ENCODE measurements at places on chromosomes 4 and X.
A peak's percentile ranks its signal among the peaks of the same experiment; 100 is the strongest.

GRCh38 chrX:28876408-28876807, 289.2 kb downstream of the IL1RAPL1 start:
- DNase-seq, result no peak

DNA sequence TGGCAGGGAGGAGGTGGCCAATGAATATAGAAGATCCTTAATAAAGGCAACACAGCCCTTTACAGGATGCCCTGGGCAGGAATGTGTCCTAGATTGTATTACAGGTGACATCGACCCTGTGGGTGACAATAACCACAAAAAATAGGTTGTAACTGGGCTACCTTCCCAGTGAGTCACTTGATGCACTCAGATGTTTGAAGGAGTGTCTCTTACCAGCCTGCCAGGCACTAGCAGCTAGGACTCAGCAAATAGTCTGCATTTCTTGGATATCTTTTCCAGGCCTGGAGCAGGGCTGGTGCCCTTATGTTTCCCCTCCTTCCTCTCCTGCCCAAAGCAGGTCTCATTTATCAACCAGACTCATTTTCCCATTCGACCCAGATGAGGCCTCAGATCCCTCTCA, 50.9 kb upstream of the TMEM164 start:
- DNase-seq, result no peak

GRCh38 chr4:36273276-36273675, 8.1 kb upstream of the DTHD1 start:
- no peak for DNase-seq

DNA sequence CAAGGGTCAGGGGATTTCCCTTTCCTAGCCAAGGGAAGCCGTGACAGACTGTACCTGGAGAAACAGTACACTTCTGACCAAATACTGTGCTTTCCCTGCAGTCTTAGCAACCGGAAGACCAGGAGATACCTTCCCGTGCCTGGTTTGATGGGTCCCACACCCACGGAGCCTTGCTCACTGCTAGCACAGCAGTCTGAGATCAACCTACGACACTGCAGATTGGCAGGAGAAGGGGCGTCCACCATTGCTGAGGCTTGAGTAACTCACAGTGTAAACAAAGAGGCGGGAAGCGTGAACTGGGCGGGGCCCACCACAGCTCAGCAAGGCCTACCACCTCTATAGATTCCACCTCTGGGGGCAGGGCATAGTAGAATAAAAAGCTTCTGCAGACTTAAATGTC, 48.7 kb upstream of the SRD5A3 start:
- peak; percentile 11 for DNase-seq

- no peak for DNase-seq
These were observed 59.5 kb downstream of the APBB2 start for GRCh38 chr4:41154814-41155177.

DNA sequence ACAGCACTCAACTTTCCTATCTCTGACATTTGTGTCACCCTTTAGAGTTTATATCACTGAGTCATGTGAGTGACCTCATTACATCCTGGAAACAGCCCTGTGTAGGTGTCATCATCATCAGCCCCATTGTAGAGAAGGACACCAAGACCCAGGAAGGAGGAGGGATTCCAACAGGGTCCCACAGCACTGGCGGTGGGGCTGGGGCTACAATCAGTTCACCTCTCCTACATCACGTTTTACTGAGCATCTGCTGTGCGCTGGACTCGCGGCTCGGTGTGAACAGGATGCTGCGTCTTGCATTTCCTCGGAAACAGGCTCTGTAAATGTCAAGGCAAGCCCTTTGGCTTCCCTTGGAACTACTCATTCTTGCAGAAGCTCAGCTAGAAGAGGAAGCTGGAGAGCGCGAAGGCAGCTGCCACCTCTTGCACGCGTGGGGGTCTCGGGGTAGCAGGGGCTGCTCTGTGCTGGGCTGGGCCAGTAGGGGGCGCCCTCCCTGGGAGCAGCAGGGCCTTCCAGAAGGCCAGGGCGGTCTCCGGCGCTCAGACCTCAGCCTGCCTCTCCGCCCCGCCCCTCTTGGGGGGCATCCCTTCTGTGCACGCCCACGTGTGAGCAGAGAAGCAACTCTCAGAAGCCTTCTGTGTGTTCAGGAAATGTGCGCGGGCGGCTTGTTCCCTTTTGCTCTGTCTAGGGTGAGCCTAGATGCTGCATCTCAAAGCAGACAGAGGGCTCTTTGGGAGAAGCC, 29.0 kb downstream of the REELD1 start:
- DNase-seq, result peak; percentile 60

GRCh38 chrX:54067766-54068165, 23.5 kb upstream of the PHF8 start:
- DNase-seq, result peak; percentile 60

DNA sequence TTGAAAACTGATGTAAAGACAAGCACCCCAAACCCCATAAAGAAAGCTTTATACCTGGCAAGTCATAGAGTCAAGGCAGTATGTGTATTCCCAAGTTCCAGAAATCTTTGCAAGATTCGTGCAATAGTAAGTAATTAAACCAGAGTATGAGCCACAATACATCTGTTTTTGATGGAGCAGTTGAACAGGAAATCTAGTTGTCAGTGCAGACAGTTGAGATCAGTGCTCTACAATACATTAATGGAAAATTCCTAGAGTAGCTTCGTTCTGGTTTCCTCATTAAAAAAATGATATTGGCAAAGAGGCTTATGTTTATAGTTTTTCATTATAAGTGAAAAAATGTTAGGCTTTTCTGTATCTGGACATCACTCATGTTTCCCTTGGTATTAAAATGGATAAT, 575.3 kb downstream of the TRIML1 start:
- DNase-seq, result no peak

DNA sequence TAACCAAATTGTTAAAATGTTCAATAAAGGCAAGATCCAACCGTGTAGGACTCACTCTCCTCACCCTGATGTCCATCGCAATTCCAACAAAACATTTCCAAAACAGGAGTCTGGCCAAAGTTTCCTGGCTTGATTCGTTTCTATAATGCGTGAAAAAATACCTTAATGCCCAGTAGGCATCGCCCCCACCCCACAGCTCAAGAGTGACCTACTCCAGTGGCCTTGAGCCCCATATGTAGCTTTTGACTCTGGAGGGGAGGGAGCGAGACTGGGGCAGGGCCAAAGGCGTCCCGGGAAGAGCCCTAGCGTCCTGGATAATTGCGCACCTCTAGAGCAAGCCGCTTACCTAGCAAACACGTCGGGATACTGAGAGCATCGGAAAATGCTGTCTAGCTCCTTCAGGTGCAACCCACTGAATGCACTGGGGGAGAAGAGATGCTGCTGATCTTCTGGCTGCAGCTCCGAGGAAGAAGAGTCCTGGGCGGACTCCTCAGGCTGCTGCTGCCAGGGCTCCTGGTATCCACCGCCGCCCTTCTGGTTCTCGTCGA, 55.6 kb upstream of the NKAP start:
- DNase-seq, result no peak

DNA sequence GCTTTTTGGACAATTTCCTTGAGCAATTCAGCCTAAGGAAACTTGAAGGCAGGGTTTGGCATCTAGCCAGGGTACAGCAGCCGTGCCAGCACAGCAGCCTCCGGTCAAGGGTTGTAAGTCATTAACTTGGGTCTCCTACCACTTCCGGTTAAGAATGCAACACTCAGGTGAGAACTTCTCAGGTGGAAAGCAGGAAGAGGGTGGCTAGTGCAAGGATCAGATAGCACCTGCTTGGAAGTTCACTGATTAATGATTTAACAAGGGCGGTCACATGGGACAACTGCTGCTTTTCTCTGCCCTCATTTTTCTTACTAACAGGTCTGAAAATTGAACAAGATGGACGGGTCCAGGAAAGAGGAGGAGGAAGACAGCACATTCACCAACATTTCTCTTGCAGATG, 30.1 kb upstream of the SCOC start:
- DNase-seq, result peak; percentile 59

DNA sequence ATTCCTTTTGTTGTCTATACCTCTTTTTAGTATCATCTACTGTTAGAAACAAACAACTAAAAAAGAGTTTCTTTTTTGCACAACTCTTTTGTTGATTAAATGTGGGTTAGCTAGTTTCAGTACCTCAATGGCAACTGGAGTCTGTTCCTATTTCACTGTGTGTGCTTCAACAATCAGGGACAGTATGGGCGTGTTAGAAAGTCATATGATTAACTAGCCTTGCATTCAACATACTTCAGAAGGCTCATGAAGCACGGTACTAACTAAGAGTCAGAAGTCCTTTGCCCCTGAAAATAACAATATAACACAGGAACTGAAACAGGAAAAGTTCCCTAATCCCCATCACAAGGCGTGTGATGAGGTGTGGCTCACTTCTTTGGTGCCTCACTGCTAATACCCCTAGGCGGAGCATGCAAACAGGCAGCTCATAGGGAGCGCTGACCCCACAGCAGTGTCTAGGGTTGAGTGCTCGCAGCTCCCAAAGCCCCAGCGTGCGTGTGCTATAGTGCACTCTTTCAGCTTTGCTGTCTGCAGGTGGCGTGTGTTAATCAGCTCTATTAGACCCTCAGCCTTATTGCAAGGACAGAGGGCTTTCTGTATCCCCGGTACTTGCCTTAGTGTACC, 203.1 kb upstream of the NDST3 start:
- no peak for DNase-seq

Data from hematopoietic multipotent progenitor cell treated with erythropoietin and hydrocortisone succinate and interleukin-3 and kit ligand, for 4 days (in vitro differentiated cells).